Thoracic aorta (tissue), 2 donors: ENCODE measurements at places on chromosomes 4 and X.

GRCh38 chr4:152310257-152310656 is 225.6 kb downstream of the FBXW7 start:
- no peak for DNase-seq

DNA sequence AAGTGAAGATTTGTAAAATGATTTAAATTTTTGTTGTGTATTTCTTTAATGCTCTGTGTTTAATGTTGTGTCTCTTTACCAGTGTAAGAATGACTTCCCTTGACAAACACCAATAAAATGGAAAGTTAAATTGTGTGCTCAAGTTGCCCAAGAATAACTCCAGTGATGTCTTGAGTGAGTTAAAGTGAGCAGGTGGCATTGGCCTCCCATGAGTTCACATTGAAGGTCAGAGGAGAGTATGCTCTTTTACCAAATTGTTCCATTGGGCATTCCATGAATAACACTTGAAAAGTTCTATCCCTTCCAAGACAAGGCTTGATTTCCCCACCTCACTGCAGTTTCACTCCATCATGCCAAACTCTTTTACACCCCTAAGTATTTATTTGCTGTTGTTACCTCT is 4.5 kb downstream of the ANXA5 start:
- no peak for DNase-seq

- DNase-seq: no peak
These were observed 58.0 kb downstream of the PJA1 start for GRCh38 chrX:69107231-69107739.

GRCh38 chrX:40468033-40468846 is 112.5 kb upstream of the ATP6AP2 start:
- no peak for DNase-seq

- no peak for DNase-seq
These were observed 149.3 kb downstream of the PALLD start for GRCh38 chr4:168646001-168646768.

DNA sequence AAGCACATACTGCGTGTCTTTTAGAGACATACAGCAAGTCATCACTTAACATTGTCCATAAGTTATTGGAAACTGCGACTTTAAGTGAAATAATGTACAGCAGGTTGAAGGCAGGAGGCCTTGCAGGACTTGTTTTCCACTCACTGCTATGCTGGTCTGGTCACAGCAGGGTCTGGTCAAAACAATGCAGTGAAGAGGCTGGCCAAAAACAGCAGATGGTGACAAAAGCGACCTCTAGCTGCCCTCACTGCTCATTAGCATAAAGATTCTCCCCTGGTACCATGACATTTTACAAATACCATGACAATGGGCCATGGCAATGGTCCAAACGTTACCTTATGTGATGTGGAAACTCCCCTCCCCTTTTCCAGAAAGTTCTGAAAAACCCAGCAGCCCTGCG is 1283.6 kb downstream of the FSTL5 start:
- no peak for DNase-seq

DNA sequence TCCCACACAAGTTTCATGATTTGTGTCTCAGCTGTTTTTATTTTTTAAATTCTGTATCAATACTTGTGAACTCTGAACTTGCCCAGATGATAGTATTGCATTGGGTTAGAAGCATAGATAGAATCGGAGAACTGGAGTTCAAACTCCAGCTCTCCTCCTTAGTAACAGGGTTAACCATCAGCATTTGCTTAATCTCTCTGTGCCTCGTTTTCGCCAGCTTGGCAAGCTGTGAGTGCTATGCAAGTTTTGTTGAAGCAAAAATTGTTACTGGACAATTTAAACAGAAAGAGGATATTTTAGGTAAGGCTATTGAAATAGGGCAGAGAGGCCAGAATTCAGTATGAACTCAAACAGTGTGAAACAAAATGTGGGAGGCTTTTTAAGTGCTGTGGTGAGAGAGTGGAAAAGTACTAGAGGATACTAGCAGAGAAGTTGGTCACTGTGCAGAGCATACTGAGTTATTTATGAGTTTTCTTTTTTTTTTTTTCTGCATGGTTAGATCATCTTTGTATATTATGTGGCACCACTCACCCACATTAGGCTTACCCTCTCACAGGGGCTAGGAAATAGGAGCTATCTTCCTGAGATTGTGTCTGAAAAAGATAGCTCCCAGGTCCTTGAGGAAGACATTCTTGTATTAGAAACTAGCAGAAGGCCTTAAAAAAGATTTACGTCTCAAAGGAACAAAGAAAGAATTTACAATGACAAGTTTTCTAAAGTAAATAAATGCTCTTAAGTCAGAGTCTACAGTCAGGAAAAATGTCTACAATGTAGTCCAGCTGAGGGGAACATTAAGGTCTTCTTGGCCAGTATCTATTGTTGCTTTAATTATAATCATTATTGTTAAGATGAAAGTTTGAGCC is 1126.6 kb downstream of the FAT4 start:
- DNase-seq: no peak

DNA sequence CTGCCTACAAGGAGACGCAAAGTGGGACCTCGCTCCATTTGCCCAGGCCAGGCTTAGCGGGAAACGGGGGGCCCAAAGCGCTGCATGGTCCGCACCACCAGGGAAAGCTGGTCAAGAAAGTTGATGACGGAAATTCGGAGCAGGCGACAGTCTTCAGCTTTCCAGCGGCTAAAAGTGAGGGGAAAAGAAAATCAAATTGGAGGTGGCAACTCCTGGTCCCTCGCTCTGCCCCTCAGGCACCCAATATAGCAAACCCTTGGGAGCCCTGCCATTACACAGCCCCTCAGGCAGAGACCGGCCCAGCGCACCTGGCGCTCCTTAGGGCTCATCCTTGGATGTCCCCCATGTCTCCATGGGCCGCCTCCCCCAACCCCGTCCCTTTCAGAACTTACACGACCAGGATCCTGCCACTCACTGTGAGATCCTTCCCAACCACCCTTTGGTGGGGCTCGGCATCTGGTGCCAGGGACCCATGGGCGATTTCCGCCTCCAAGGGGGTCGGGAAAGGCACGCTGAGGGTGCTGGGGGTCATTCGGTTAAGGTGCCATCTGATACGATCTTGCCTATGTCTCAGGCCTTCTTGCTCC is 1.1 kb downstream of the LAGE3 start:
- DNase-seq: no peak

- no peak for DNase-seq
These were observed 1.6 kb downstream of the MAGEA11 start for GRCh38 chrX:149713279-149714050.

DNA sequence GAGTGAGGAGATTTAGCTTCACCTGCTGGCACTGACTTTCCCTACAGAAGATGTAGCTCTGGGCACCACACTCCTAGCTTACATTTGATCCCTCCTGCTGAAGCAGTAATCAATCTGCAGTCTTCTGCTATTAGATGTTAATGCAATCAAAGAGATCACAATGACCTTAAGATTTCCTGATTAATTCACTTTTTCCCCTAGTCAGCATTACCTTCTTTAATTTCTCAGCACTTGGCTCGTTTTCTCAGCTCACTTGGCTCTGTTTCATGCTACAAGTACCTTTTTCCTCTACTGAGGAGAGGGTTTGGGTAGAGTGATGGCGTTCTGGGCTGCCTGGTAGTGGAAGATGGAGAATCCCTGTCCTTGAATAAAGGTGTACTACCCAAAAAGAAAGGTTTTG is 113.0 kb upstream of the PAK3 start:
- DNase-seq: no peak

DNA sequence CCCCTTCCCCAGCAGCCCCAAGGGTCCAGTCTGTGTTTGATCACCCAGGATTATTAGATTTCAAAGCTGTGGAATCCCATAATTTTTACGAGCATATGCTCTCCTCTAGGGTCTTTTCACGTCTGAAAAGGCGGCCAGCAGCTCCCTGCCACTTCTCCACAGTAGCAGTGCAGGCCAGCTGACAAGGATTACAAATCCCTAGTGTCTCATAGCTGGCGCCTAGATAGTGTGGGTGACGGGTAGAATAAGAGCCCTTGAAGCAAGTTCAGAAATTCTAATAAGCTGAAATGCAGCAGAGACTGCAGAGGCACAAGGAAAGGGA is 79.4 kb downstream of the RLIM start:
- no peak for DNase-seq

GRCh38 chr4:115749404-115749803 is 636.0 kb upstream of the NDST4 start:
- no peak for DNase-seq

- no peak for DNase-seq
These were observed 17.2 kb downstream of the DHRSX start for GRCh38 chrX:2483398-2484060.

- no peak for DNase-seq
These were observed 18.2 kb downstream of the UBE2D3 start for GRCh38 chr4:102809190-102809589.

DNA sequence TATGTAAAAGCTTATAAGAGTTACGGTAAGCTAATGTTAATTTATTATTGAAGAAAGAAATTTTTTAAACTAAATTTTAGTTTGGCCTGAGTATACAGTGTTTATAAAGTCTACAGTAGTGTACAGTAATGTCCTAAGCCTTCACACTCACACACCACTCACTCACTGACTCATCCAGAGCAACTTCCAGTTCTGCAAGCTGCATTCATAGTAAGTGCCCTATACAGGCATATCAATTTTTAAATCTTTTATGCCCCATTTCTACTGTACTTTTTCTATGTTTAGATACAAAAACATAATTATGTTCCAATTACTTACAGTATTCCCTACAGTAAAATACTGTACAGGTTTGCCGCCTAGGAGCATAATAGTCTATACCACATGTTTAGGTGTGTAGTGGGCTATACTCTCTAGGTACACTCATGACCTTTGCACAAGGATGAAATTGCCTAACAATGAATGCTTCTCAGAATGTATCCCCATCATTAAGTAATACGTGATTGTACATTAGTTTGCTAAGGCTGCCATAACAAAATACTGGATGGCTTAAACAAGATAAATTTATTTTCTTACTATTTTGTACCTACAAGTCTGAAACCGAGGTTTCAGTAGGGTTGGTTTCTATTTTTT is 333.8 kb upstream of the PCDH7 start:
- DNase-seq: no peak

- DNase-seq: no peak
These were observed 167.0 kb downstream of the TBCK start for GRCh38 chr4:106149026-106149425.

DNA sequence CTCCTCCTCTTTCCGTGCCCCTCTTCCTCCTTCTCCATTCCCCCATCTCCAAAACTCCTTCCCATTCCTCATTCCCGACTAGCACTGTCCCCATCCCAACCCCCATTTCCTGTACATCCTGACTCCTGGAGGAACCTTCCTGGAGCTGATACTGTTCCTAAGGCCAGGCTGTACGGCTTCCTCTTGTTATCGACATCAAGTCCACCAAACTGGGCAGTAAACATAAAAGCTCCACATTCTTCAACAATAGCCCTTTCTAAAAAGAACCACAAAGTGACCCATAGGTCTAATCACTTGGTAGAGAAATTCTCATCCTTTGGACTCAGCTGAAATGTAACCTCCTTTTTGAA is 22.9 kb downstream of the AWAT2 start:
- no peak for DNase-seq

DNA sequence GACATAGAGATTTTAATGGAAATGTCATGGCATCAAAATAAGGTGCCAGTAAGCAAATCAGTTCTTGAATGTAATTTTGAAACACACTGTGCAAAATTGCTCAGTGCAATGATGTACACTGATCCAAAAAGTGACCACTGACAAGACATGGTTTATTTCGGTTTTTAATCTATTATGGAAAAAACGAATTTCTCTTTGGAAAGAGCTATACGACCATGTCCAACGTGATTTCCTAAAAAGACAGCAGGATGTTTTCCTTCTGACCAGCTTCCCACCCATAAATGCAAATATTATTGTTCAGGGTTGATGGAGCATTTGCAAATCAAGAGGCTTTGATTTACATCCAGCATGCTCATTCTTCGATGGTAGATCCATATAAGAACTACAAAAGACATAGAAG is 17.1 kb upstream of the MAGEA1 start:
- no peak for DNase-seq

GRCh38 chrX:129139837-129140598 is 383.3 kb downstream of the SMARCA1 start:
- no peak for DNase-seq
